Left cardiac atrium (tissue), 4 donors: ENCODE measurements at places on chromosomes 6 and 20. TPM values are rescaled to one million over a fixed set of nuclear protein-coding genes. Genes with fewer than 3 reads are reported as not detected.

BPIFB2 gene
- not detected for total RNA-seq

SRMS gene
- not detected for total RNA-seq

MARCKS gene
- 23.0 TPM for total RNA-seq

GGTLC1 gene
- not detected for total RNA-seq

CMTR1 gene
- total RNA-seq: 28.4 TPM

BEND6 gene
- 1.2 TPM for total RNA-seq

GSTA2 gene
- not detected for total RNA-seq

FABP7 gene
- 0.21 TPM for total RNA-seq

SLA2 gene
- total RNA-seq: 0.37 TPM

CCN5 gene
- 63.6 TPM for total RNA-seq

FUT9 gene
- total RNA-seq: not detected

OLIG3 gene
- not detected for total RNA-seq

NR2E1 gene
- not detected for total RNA-seq

SIGLEC1 gene
- 12.4 TPM for total RNA-seq

SLC17A9 gene
- total RNA-seq: 5.7 TPM
